ENCODE measurements at places on chromosomes 12 and 14.
A peak's percentile ranks its signal among the peaks of the same experiment; 100 is the strongest.

DNA sequence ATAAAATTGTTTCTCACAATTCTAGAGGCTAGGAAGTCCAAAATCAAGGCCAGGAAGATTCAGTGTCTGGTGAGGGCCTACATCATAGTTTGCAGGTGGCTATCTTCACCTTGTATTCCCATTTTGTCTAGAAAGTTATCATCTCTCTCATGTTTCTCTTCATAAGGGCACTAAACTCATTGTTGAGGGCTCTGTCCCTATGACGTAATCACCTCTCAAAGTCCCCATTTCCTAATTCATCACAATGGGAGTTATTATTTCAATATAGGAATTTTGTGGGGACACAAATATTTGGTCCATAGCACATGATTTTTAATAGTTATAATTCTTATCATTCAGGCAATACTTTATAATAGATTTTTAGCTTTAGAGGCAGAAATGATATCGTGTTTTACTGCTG is 1509.2 kb upstream of the SEL1L start:
- DNase-seq = no peak

DNA sequence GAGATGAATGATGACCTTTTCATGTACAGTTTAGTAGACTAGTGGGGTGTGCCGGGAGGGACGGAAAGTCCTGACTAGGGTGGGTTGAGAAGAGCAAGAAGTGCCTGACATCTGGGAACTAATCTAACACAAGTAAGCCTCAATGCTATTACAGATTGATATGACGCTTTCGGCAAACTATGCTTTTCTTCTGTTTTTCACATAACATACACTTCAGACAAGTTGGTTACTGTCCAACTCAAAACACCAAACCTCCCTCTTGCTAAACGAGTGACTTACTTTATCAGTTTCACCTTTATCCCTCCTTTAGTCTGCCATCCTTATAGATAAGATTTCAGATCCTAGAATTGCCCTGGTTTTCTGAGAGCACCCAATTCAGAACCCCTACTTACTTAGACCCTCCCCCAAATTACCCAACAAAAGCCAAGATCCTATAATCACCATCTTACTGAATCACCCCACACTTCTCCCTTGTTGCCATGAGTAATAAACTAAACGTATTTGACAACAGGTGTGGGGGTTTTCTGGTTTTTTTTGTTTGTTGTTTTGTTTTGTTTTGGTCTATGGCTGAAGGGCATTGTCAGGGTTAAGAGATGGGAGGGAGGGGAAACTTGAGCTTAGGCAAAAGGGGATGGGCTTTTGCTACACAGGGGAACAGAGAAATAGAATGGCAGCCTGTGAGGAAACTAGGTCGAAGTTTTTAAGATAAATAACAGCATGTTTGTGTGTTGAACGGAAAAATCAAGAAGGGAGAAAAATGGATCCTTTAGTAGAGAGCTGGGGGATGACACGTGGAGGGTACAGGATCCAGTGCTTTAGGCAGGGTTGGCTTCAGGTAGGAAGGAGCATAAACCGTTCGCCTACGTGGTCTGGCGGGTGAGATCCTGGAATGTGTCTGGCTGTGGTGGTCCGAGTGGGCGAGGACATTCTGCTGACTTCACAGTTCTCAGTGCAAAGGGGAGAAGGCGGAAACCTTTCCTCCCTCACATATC is 6.1 kb upstream of the PSMA3 start:
- DNase-seq = no peak

GRCh38 chr12:124954771-124955170 is 34.2 kb downstream of the DHX37 start:
- no peak for DNase-seq

DNA sequence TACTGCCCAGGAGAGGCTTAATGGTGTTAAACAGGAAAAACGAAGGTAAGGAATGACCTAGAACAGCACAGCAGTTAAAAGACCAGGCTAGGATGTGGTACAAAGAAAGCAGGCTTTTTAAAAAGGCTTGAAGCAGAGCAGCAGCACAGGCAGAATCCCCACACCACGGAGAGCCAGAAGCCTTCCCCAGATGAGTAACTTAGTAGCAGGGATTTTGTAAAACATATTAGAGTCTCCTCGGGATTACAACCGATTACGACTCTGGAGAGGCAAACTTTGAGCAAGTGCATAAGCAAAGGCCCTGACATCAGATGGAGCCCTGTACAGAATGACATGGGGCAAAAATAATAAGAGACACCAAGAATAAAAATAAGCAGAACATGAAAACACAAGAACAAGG is 37.1 kb upstream of the DHRS4 start:
- DNase-seq = no peak

DNA sequence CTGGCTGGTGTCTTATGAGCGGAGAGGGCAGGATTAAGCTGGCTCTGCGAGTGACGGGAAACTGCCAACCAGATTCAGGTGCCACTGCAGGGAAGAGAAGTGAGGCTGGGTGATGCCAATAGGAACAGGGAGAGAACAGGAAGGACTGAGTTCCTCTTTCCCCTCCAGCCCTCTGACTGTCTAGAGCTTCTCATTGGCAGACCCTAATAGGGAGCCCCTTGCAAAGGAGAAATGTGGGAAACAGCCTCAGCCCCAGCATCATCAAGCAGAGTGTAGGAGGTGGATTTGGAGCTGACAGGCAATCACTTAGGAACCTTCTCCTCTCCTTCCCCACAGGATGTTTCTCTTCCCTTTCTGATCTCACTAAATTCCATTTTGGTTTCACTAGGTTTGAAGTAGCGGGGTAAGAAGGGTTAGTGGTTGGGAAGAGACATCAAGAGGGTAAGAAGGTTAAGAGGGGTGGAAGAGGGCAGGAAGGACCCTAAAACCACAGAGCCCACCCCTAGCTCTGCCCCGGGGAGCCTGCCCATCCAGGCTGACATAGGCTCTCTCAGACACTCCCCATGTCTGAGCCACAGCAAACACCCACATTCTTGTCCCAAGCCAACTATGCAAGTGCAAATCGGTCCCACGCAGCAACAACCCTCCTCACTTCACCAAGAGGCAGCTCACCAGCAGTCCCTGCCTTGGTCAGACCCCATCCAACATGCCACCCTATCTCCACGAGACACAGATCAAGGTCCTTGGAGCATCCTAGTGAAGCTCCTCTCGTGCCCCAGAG is 111.1 kb downstream of the STAB2 start:
- no peak for DNase-seq

- no peak for DNase-seq
Observed at GRCh38 chr12:127774828-127775227, 492.1 kb upstream of the TMEM132C start.

DNA sequence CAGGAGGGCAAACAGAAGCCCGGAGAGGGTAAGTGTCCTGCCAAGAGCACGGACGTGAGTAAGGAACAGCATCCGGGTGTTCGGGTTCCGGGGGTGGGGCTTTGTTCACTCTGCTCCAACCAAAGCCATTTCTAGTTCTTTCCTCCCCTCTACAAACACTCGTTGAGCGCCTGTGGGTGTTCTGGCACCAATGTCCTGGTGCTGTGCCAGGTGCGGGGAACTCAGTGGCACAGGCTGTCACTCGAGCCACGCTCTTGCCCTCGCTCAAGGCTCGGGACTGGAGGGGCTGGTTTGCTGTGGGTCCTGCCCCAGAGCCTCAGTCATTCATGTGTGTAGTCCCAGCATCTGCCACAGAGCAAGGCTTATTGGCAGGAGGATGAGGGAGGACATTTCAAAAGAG is 157.5 kb downstream of the CALM1 start:
- no peak for DNase-seq

DNA sequence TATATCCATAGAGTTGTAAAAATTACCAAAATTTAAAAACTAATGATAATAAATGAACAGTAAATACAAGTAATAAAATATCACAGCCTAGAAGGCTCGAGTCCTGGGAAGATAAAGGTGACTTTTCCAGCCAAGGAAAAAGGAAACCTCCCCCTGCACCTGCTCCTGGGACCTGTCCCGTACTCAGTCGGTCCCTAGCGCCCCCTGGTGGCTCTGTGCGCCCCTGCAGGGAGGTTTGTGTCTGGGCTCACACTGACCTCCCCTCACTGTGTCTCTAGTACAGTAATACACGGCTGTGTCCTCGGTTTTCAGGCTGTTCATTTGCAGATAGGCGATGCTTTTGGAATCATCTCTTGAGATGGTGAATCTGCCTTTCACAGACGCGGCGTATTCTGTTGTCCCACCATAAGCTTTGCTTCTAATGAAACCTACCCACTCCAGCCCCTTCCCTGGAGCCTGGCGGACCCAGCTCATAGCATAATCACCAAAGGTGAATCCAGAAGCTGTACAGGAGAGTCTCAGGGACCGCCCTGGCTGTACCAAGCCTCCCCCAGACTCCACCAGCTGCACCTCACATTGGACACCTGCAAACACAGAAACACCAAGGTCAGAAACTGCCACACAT is 1030.4 kb downstream of the TMEM121 start:
- peak; percentile 27 for DNase-seq

DNA sequence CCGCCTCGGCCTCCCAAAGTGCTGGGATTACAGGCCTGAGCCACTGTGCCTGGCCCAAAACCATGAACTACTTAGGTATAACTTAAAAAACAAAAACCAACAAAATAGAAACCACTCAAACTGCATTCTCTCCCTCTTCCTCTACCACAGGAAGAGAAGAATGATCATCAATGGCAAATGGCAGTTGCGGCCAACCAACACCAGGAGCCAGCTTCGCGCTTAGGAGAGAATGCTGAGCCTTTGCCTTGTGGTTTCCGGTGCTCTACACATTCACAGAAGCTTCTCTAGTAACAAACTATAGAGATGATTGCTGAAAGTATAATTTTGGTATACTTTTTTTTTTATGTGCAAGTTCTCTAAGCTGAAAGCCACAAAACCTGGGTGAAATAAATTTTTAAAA is 17.1 kb downstream of the CATSPERB start:
- DNase-seq = no peak

- no peak for DNase-seq
Observed at GRCh38 chr12:92602930-92603623, 99.7 kb upstream of the PLEKHG7 start.

DNA sequence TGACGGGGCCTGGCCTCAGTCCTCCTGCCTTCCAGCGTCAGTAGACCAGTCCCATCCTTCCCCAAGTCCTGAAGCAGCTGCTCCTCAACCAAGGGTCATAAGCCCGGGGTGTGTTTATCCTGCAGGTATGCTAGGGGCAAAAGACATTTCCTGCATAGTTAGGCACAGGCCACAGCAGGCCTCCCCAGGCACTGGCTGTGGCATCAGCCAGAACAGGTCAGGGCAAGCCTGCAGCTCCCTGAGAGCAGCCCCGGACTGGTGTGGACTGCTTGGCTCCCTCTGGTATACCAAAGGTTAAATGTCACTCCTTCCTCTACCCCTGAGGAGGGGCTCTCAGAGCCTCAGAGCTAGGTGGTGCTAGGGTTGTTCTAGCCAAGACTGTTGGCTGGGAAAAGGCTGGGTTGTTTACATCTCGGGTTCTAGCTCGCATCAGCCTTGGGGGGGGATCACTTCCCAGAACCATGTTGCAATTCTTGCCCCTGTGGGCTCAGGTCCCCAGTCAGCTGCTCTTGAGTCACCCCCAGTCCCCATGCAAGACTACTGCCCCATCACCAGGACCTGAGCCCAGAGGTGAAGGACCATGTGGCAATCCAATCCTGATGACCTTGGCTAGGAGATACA is 2.9 kb downstream of the MMP14 start:
- no peak for DNase-seq

DNA sequence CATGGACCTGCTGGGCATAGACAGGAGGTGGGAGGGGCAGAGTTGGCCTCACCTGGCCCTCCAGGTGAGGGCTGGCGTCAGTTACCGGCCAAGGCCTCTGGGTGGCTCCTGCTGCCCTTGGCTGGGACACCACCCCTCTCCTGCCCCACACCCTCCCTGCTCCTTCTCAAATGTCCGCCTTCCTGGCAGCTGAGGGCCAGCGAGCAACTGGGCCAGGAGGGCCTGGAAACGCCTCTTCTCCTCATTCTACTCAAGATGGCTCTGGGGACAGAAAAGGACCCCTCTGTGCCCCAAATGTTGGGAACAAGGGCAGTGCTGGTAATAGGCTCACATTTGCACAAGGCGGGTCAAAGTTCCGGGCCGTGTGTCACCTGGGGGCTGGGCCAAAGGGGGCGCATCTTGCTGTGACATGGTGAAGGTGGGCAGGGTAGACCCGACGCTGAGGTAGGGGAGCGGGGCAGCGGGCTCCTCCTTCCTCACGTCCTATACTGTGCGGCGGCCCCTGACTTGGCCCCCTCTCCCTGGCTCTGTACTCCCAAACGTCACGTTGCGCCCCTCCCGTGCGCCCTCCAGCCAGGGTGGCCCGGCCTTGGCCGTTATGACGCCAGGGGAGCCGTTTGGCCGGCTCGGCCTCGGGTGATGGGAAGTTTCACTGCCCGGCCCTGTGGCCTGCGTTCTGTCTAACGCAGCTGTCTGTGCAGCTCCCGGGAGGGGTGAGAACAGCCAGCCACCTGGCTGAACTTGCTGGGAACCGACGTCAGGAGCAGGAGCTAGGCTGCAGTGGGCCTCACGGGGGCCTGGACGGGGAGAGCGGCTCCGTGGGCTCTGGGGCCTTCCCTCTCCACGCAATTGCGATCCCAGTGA is 18.0 kb upstream of the DLK1 start:
- DNase-seq = no peak

DNA sequence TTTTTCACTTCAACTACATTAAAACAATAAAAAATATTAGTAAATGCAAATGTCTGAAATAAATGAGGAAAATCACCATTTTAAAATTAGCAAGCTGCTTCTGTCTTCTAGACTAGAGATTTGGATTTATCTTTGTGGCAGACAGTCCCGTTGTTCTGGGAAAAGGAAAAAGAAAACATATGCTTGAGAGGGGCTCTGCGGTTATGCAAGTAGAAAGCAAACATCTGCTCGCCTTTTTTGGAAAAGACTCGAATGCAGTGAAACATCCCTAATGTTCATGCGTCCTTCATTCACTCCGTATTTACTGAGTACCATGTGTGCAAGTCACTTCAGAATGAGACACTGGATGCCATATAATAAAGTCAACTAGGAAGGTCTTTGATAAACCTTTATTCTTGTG is 44.9 kb downstream of the IFNG start:
- DNase-seq = no peak

DNA sequence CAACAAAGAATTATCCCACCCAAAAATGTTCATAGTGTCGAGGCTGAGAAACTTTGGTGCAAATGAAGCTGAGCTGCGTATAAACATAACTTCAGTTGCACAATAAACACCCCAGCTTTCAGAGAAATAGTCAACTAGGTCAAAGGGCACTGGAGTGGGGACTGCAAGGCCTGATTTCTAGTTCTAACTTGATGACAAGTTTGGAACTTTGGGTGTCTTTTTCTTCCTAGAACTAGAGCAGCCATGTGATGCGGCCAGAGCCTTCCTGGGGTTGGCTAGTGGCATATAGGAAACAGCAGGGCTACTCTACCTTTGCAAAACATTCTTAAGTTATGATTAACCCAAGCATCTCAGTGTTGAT is 298.4 kb upstream of the AMIGO2 start:
- DNase-seq = no peak

DNA sequence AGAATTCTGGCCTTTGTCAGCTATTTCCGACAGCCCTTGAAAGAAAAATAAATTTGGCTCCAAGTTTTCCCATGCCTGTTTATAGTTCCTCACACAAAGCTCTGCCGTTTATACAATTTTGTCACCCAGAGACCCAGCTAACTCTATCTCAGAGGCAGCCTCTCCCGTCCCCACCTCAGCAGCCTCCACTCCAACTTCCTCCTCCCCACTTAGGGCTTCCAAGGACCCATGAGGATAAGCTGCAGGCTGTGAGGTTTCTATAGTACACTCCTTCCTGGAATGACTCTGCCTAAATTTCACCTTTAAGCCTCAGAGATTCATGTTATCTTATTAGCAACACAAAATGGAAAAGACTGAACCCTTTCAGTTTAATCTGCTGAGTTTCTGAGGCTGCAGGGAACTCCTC is 71.8 kb downstream of the TTC9 start:
- no peak for DNase-seq
